ENCODE measurements at places on chromosomes 1 and 21.
A peak's percentile ranks its signal among the peaks of the same experiment; 100 is the strongest.

GRCh38 chr1:185686821-185687778 lies 47.1 kb upstream of the HMCN1 start:
- no peak for DNase-seq

DNA sequence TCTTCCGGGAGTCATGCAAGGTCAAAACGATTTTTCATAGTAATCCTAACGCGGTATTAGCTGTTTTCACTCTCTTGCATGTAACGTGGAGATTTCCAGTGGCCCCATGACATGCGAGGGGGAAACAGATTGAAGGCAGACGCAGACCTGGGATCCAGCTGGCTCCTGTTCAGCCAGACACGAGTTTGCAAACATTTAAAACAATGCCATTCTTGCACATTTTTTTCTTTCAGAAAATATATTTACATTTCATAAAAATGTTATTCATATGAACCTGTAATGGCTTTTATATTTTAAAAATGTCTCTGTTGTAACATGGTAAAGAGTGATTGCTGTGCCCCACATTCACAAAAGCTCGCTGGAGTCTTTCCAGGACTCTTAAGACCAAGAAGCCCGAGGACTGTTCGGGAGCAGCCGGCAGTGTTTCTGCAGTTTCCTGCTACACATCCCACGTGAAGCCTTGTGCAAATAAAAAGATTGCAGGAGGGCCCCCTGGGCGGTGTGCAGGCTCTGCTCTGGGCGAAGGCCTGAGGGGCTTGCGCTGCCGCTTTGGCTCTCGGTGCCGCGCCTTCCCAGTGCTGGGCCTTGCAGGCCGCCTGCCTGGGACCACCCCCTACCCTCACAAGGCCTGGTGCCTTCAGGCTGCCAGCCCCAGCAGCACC lies 184.9 kb downstream of the DYRK1A start:
- DNase-seq: no peak

GRCh38 chr21:19547951-19548840 lies 1144.6 kb upstream of the TMPRSS15 start:
- no peak for DNase-seq

GRCh38 chr1:28173980-28174297 lies 2.6 kb downstream of the PTAFR start:
- no peak for DNase-seq

- DNase-seq: no peak
These were observed 1.0 kb downstream of the LIN28A start for GRCh38 chr1:26411624-26412074.

- no peak for DNase-seq
These were observed 25.1 kb upstream of the TP53BP2 start for GRCh38 chr1:223870617-223871574.

DNA sequence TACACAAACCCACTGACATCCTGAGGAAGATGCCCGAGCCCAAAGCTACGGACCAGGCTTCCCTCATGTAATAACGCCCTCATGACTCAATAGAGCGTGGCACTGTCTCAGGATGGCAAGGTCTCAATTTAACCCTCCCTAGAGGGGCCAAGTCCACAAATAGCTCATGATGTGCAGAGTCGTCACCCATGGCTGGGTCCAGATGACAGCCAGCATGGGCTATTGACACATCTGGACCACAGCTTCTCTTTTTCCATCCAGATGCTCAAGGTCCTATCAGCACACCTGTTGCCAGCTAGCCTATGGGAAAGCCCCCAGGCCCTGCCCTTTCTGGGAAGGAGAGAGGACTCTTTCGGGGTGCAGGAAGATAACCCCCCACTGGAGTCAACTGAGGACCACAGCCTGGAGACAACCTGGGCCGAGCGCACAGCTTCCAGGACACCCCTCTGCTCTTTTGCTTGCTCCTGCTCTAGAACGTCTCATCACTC lies 2.8 kb downstream of the LAPTM5 start:
- DNase-seq: no peak

GRCh38 chr21:27776925-27777553 lies 810.2 kb upstream of the ADAMTS5 start:
- no peak for DNase-seq

DNA sequence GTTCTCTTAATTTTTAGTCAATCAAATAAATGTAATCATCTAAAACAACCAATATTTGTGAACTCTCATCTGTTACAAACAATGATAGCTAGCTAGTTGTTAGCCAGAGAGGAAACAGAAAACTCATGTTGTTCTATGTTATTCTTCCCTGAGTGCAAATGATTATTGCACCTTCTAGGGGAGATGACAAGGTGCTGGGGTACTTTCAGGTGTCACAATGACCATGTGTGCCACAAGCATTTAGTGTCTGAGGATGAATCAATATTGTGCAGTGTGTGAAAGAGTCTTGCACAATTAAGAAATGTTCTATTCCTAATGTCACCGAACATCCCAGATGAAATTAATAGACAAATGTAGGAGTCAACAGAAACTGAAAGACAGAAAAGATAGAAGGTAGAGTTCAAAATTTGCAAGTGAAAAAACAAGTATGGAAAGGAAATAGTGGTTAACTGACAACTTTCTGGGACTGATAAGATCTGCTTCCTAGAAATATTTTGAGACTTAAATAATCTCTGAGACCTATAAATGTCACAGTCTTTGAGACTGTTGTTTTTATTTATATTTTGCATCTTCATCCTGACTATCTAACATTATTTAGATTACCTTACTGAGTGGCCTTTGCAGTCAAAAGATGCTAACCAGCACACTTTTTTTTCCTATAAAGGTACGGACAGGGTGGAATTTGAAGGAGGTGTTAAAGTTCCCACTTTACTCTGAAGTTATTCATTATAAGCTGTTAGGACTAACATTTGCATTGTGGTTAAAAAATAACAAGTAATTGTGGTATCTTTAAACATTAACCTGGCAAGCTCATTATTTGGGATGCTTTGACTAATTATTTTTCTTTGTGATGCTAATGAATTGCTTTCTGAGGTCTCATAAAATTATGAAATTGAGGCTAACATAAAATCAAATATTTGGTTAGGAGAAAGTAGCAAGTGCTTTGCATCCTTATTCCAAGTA lies 21.6 kb upstream of the DPYD start:
- no peak for DNase-seq

DNA sequence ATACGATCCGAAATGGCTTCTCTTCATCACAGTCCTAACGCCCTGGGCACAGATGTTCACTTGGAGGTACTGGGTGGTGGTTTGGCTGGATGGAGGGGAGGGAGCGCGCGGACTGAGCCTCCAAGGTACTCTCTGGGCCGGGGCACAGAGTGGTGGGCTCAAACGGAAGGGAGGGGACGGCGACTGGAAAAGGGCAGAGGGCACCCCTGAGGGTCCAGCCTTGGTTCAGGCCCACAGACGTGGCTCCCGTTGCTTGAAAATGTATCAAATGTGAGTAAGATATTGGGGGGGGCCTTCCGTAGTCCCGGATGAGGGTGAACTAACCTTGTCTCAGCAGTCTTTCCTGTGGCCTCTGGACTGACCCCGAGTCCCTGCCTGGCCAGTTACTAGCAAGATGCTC lies 463 bp downstream of the IL12RB2 start:
- no peak for DNase-seq

DNA sequence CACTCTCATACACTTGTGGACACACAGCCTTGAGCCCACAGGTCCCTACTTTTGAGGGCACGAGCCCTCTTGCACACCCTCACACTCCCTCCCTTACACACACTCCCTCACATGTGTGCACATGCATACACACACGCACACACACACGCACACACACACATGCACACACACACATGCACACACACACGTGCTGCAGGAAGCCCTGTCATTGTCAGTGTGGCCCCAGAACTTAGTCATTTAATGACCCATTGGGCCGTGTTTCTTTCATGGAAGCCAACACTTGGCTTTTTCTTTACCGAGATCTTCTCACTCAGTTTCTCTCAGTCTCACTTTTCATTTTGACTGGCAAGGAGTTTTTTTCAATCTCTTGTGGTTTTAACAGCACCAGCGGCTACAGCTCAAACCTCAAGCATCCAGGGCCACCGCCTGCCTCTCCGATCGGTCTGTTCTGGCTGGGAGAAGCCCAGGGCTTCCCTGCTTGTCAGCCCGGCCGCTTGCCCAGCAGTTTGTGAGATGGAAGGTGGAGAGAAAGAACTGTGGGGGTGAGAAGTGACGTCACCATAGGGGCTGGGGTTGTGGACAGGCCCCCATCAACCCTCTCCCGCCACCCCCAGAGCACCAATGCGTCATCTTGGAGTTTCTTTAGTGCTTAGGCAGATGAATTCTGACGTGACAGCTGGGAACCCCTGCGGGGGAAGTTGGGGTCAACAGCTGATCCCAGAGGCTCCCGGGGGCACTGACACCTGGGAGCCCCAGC lies 15.8 kb upstream of the TNFRSF8 start:
- no peak for DNase-seq

DNA sequence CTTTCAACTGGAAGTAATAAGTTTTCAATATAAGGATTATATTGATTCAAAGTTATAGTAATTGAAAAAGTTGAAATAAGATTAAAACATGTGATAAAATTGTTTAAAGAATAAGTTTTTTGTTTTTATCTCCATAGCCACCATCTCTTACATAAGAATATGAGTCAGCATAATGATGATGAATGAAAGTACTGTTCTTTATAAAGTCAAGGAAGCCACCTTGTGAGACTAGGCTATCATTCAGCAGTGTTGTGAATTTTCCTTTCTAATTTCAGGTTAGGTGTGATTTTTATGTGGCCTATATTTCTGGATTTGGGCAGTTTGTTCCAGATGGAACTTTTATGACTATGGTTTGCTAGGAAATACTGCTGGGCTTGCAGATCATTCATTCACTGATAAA lies 22.4 kb upstream of the ASB17 start:
- no peak for DNase-seq

DNA sequence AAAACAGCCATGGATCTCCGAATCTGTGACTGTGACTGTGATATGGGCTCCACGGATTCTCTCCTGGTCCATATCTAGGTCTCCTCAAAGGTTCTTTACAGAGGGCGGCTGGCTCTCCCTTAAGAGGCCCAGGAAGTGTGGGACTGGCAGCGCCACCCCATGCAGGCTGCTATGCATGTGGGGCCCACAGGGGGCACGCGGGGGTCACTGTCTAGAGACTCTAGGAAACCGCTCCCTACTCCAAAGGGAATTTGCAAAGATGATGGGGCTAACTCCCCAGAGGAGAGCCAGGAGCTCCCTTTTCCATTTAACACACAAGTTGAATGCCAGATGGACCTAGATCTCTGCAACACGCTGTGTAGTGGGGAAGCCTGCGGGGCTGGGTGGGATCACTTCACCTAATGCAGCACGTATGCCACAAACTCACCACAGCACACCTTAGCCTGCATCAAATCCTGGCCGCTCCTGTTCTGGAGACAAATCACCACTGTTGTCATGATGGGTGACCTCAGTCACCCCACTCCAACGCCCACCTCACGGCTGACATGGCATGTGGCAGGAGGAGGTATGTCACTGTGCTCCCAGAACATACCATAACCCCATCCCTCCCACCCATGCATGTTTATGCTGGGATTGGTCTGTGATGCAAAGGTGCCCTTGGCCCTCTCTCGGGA lies 61.7 kb downstream of the SLC45A1 start:
- no peak for DNase-seq

- DNase-seq: no peak
These were observed 15.7 kb downstream of the FOXJ3 start for GRCh38 chr1:42319128-42319851.

DNA sequence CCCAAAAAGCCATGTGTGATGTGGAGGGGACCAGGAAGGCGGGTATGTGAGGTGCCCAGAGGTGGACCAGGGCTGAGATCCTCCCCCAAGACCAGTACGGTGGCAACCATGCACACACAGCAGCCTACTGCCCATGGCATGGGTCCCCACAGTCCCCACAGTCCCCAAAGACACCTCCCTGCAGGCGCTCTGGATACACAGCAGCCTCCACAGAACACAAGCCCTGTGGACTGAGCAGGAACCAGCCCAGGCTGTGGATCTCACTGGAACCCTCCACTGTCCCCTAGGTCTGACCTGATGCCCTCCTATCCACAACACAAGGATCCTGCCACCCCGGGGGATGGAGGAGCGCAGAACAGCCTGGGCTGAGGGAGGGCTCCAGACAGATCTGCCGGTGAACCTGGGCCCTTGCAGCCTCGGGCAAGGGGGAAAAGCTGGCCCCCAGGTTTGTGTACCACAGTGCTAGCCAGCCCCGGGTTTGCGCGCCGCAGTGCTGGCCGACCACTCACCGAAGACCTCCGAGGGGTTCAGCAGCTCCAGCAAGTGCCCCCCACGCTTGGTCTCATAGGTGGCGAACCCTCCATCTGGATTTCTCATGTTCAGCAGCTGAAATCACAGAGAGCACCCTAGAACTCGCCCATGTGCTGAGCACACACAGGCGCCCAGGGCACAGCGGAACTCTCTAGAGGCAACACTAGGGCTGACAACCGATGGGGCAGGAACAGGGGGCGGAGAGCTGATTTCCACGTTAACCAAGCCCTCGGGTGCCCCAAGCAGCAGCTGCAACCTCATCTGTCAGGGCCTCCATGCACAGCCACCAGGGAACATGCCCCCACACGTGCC lies 22.1 kb upstream of the SPATC1L start:
- no peak for DNase-seq

GRCh38 chr1:43305461-43305860 lies 4.7 kb downstream of the TIE1 start:
- no peak for DNase-seq

- no peak for DNase-seq
These were observed 45.4 kb upstream of the ZC3H12A start for GRCh38 chr1:37429029-37429428.

DNA sequence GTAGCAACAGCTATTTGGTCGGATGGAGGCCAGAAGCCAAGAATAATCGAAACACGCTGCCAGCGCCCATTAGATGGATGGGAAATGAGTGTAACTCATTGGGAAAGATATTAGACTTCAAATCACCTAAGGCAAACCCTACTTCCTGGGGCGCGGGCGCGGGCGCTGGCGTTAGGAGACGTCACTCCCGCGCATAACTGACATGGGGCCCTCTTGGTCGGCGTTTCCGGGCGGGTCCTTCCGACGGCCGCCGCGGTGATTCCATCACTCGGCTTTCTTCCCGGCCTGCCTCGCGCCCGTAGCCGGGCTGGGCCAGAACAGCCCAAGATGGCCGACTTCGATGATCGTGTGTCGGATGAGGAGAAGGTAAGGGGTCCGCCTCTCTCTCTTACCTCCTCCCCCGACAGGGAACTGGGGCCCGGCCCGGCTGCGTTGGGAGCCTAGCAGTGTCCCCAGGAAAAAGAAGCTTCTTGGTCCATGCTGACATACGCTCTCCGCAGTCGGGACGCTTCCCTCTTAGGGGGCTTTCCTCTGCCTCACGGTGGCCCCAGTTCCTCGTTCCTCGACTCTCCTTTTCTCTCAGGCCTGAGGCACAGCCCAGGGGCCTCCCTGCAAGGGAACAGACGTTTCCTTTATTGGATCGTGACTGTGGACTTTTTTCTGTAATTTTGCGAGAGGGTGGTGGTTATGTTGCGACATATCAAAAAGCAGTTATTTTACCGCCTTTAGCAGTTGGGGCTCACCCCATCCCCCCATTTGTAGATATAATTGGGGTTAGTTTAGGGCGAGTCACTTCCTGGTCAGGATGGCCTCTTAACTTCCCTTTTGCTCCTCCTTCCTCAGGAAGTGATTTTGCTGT lies at the start of gene CAPZA1:
TSS of gene CAPZA1 (plus strand) at position 315 of the 859 bp plus-strand sequence. CDS start at position 328, 13 bp downstream.
- DNase-seq: peak; percentile 87

All from activated effector memory CD4-positive, alpha-beta T cell treated with Interleukin-2 at 50 U/mL for 16 hours (primary cell).